ENCODE measurements at places on chromosomes 6 and 20. TPM values are rescaled to one million over a fixed set of nuclear protein-coding genes. Genes with fewer than 3 reads are reported as not detected.
A peak's percentile ranks its signal among the peaks of the same experiment; 100 is the strongest.

DNA sequence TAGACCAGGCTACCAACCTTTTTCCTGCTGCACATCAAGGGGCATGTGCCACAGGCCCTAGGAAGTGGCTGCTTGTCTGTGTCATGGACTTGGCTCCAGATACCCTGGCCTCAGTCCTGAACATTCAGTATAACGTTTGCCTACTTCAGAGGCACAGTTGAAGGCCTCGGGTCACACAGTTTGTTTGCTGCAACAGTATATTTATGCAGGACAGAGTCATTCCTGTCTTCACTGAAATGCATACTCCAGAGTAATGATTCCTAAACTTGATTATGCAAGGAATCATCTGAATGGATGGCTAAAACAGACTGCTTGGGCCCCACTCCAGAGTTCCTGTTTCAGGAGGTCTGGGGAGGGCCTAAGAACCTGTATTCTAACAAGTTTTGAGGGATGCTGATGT lies 149.4 kb downstream of the KLHL32 start:
- H3K27me3 ChIP-seq = peaks cover 6% of the 10 kb centered on the region
- no peak overlapping the region for H3K27ac ChIP-seq
- no peak overlapping the region for H3K4me3 ChIP-seq

- H3K36me3 ChIP-seq = peaks cover 2% of the 10 kb centered on the region
- peaks cover 28% of the 10 kb centered on the region for H3K4me1 ChIP-seq
- no peaks in the 10 kb centered on the region for H3K27me3 ChIP-seq
- no peak for DNase-seq
- no peak overlapping the region for H3K4me3 ChIP-seq
Measured at GRCh38 chr6:17300637-17301036, 19.5 kb downstream of the RBM24 start.

GRCh38 chr6:141326426-141326825 lies 806.3 kb upstream of the GJE1 start:
- H3K4me3 ChIP-seq = peak overlapping the region; percentile 47
- H3K36me3 ChIP-seq = no peaks in the 10 kb centered on the region
- DNase-seq = no peak
- peak overlapping the region; percentile 83 for H3K27ac ChIP-seq
- no peaks in the 10 kb centered on the region for H3K27me3 ChIP-seq

DNA sequence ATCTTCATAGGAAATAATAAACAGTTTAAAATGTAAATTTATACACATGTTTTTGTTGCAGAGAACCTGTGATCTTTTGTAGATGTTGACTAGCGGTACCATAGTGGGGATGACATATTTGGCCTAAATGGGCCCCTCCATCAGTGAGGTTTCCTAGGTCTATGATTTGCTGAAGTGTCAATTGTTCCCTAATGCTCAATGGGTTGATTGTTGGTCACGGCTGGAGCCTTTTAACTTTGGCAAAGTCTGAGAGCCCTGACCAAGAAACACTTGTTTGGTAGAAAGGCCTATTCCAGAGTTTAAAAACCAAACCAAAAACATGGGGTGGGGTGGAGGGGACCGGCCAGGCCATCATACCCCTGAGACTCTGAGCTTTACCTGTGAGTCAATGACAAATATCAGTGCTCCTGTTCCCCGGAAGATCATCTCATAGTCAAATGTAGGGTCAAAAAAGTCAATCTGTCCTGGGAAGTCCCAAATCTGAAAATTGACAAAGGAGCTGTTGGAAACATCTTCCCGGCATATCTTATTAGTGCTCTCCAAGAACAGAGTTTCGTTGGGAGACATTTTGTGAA lies 25.1 kb downstream of the RRAGD start:
- H3K27ac ChIP-seq = no peak overlapping the region
- no peaks in the 10 kb centered on the region for H3K4me1 ChIP-seq
- no peak for DNase-seq
- H3K4me3 ChIP-seq = no peak overlapping the region
- H3K36me3 ChIP-seq = peaks cover 2% of the 10 kb centered on the region

DNA sequence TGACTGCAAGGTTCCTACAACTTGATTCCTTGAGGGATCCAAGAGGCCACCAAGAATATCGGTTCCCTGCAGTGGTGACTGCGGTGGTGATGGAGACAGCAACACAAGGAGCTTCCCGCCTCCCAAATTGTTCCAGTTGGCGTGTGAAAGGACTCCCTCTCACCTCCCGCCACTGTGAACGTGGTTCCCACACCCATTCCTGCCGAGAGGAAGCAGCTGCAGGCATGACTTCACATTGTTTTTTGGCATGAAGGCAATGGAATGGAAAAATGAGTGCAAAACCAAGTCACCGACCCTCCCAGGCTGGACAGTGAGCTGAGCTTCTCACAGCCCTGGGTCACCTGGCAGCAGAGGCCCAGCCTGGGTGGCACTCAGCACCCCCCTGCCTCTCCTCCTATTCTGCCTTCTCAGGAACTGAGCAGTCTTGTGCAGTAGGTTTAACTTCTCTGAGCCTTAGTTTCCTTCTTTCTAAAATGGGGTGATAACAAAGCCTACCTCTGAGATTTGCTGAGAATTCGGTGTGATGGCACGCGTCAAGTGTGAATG lies 75.0 kb downstream of the CNKSR3 start:
- no peak overlapping the region for H3K4me3 ChIP-seq
- peaks cover 25% of the 10 kb centered on the region for H3K4me1 ChIP-seq
- no peaks in the 10 kb centered on the region for H3K27me3 ChIP-seq
- no peak for DNase-seq
- peaks cover 18% of the 10 kb centered on the region for H3K36me3 ChIP-seq

- no peaks in the 10 kb centered on the region for H3K36me3 ChIP-seq
- H3K27ac ChIP-seq = no peak overlapping the region
- H3K4me1 ChIP-seq = peaks cover 8% of the 10 kb centered on the region
- peak overlapping the region; percentile 65 for H3K4me3 ChIP-seq
- no peak for DNase-seq
Measured at GRCh38 chr6:26501482-26501986, 1.4 kb downstream of the BTN1A1 start.

GRCh38 chr20:62925420-62926228 lies 681 bp downstream of the DIDO1 start:
- no peaks in the 10 kb centered on the region for H3K36me3 ChIP-seq
- no peak for DNase-seq
- no peaks in the 10 kb centered on the region for H3K27me3 ChIP-seq
- H3K27ac ChIP-seq = peak overlapping the region; percentile 98
- H3K4me3 ChIP-seq = peak overlapping the region; percentile 95

DNA sequence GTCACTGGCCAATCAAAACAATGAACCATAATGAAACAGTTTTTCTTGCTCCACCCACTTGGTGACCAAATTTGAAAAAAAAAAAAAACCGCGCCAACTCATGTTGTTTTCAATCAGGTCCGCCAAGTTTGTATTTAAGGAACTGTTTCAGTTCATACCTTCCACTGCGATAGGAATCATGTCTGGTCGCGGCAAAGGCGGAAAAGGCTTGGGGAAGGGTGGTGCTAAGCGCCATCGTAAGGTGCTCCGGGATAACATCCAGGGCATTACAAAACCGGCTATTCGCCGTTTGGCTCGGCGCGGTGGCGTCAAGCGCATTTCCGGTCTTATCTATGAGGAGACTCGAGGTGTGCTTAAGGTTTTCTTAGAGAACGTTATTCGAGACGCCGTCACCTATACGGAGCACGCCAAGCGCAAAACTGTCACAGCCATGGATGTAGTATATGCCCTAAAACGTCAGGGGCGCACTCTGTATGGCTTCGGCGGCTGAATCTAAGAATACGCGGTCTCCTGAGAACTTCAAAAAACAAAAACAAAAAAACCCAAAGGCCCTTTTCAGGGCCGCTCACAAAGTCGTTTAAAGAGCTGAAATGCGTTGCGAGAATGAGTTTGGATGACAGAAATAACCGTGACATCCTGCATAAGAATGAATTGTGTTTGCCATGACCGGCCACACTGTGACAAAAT lies 16.7 kb downstream of the HFE start:
- H3K4me3 ChIP-seq = peak overlapping the region; percentile 77
- H3K36me3 ChIP-seq = no peaks in the 10 kb centered on the region
- H3K4me1 ChIP-seq = peaks cover 27% of the 10 kb centered on the region
- no peaks in the 10 kb centered on the region for H3K27me3 ChIP-seq
- no peak for DNase-seq

DNA sequence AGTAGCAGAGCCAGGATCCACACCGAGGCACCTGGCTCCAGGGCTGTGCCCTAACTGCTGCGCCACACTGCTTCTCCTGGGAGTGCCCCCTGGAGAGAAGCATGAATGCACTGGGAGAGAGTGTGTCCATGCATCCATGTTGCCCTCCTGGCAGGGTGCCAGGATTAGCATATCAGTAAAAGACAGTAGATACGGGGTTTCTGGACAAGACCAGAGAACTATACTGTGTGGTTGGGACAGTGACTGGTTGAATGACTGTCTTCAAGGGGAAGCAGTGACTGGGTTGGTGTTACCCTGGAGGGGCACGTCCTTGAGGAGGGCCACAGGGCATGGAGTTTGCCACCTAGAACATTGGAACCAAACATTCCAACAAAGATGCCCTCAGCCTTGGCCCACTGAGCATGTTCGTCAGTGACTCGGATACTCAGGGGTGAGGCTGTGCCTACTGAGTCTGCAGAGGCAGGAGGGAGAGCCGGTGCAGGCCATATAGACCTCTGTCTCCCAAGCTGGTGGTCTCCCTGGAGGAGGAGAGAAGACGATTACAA lies 288.8 kb downstream of the CDC5L start:
- H3K27me3 ChIP-seq = peaks cover 6% of the 10 kb centered on the region
- no peak for DNase-seq
- H3K27ac ChIP-seq = no peak overlapping the region
- peaks cover 15% of the 10 kb centered on the region for H3K4me1 ChIP-seq

- H3K36me3 ChIP-seq = no peaks in the 10 kb centered on the region
- H3K4me1 ChIP-seq = peaks cover 26% of the 10 kb centered on the region
- no peak overlapping the region for H3K4me3 ChIP-seq
- peak overlapping the region; percentile 29 for H3K27ac ChIP-seq
- DNase-seq = no peak
Measured at GRCh38 chr6:135212935-135213334, 31.8 kb downstream of the MYB start.

DNA sequence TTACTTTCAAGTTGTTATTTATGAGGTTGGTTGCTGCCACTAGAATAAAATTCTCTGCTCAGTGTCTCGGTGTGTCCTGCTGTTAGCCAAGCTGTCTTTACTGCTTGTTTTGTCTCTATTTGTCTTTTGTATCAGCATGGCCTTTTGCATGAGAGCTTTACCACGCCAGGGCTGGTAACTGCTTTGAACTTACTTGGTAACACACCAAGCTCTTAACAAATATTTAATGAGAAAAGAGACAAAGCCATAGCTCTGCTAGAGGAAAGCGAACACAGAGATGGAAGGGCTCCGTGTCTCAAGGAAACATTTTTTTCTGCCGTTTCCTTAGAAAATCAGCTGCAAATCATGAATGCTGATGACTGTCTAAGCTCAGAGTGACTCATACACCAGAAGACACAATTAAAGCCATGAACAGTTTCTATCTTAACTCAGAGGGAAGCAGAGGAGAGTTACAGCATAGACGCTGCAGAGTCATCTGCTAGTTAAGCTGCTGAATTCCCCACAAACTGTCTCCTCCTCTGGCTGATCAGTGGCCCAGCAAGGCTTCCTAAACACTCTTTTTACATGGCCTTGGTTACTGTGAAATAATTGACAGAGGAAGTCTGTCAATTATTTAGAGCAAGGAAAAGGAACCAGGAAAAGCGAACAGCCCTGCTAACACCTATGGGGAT lies 44.8 kb downstream of the AGPAT4 start:
- no peaks in the 10 kb centered on the region for H3K27me3 ChIP-seq
- peaks cover 40% of the 10 kb centered on the region for H3K4me1 ChIP-seq
- H3K36me3 ChIP-seq = peaks cover 6% of the 10 kb centered on the region
- no peak for DNase-seq

DNA sequence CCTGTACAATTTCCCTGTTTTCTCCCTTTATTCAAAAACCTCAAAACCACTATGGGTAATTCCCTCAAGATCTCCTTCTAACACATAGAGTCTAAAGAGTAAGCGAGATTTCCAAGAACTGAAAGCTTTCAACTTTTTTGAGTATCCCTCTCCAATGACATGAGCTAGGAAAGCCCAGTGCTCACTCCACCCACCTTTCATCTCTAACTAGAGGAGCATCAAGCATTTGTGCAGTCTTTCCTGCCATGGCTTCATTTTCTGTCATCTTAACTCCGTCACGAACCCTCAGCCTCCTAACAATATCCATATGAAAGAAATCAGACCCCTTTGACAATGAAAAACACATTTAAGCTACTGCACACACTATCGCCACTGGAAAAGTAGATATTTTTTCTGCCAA lies 91.9 kb upstream of the SUPT3H start:
- H3K27me3 ChIP-seq = no peaks in the 10 kb centered on the region
- peaks cover 2% of the 10 kb centered on the region for H3K36me3 ChIP-seq
- H3K4me3 ChIP-seq = no peak overlapping the region
- peaks cover 36% of the 10 kb centered on the region for H3K4me1 ChIP-seq
- no peak overlapping the region for H3K27ac ChIP-seq
- DNase-seq = no peak

DNA sequence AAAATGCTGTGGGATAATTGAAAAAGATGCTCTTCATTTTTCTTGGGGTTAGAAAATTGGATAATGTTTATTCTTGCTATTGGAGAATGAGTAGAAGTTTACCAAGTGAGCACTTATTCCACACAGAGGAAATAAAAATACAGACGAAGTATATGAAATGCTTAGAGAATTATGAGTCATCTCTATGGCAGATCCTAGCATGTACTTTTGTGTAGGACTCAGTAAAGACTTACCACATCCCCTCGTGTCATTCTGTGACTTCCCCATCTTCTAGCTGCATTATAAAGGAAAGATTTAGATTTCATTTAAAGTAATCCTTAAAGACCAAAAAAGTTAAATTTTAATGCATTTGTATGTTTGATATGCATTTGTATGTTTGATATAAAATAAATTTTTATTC lies 685.6 kb downstream of the TBC1D32 start:
- H3K4me1 ChIP-seq = no peaks in the 10 kb centered on the region
- H3K36me3 ChIP-seq = no peaks in the 10 kb centered on the region
- H3K27me3 ChIP-seq = peaks cover 3% of the 10 kb centered on the region
- no peak overlapping the region for H3K27ac ChIP-seq

GRCh38 chr20:8456765-8457164 lies 324.7 kb downstream of the PLCB1 start:
- no peaks in the 10 kb centered on the region for H3K27me3 ChIP-seq
- H3K27ac ChIP-seq = no peak overlapping the region
- DNase-seq = no peak
- peaks cover 4% of the 10 kb centered on the region for H3K4me1 ChIP-seq
- H3K36me3 ChIP-seq = peaks cover 4% of the 10 kb centered on the region

DNA sequence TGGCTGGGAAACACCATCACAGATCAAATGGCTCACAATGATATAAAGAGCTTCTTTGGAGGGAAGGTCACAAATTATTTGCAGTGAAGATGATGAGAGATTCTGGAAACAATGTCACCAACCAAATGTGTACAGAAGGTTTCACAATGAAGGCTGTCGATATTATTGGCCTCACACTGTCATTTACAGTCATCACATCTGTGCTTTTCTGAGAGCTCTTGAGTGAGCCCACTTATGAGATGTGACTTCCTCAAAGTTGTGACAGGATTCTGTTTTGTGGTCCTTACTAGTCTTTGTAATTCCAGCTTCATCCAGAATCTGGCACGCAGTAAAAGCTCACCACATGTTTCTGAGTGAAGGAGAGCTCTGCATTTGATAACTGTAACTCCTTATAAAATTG lies 133.6 kb downstream of the LMBRD1 start:
- H3K27ac ChIP-seq = no peak overlapping the region
- peaks cover 5% of the 10 kb centered on the region for H3K36me3 ChIP-seq
- peaks cover 13% of the 10 kb centered on the region for H3K4me1 ChIP-seq
- H3K4me3 ChIP-seq = no peak overlapping the region
- DNase-seq = no peak
- H3K27me3 ChIP-seq = peaks cover 8% of the 10 kb centered on the region

- no peak overlapping the region for H3K4me3 ChIP-seq
- peak overlapping the region; percentile 1 for H3K27ac ChIP-seq
- no peaks in the 10 kb centered on the region for H3K27me3 ChIP-seq
- H3K36me3 ChIP-seq = peaks cover 36% of the 10 kb centered on the region
Measured at GRCh38 chr20:6014017-6014416, 39.8 kb downstream of the LRRN4 start.

TNF gene
- total RNA-seq = not detected

FAM217A gene
- total RNA-seq = not detected

SLC17A9 gene
- 0.24 TPM for total RNA-seq

PI3 gene
- not detected for total RNA-seq

CLIC5 gene
- not detected for total RNA-seq

Measured in chondrocyte (in vitro differentiated cells).